Right renal pelvis (tissue), 4 donors: ENCODE measurements at places on chromosomes 1 and 21.

DNA sequence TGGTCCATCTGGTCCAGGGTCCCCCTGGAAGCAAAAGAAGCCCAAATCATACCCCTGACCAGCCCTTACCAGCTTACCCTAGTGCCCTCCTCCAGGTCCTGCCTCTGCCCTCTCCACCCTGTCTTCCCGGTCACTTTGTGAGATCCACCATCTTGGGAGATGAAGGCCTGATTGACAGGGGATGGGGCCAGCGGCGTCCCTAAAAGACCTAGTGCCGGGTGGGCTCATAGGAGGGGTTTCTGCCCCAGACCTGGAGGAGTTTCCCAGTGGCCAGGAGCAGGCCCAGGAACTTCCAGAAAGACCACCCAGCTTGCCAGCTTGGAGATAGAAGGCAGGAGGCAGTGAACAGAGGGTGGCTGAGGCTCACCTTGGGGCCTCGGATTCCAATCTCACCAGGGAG lies 5.4 kb downstream of the COL9A2 start:
- no peak for DNase-seq

DNA sequence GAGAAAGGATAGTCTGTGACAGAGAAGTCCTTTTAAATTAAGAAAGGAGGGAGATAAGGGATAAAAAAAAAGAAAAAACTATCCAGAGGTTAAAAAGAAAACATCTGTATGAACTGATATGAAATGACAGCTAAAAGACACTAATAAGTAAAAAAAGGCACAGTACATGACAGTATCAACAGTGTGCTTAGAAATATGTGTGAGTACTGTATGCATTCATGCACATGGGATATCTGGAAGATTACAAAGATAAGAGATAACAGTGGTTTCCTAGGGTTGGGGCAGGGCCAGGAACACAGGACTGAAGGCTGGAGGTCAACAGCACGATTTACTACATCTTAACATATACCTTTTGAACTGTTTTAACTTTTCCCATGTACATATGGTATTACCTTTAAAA lies 13.3 kb downstream of the PTP4A2 start:
- no peak for DNase-seq

DNA sequence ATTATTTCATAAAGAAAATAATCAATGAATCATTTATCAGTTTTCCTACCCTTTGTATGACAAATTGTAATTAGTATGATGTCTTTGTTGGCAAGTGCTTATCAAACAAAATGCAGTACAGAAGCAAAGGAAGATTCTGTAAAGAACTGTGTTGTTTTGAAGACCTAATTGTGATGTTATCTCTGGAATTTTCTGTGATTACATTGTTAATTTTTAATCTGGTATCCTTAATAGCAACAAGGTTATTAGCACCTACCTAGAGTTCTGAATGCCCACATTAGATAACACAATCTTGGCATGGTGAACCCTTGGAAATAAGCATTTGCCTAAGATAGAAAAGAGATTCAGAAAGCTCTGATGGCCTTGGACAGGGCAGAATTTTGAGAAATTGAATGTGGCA lies 274.1 kb upstream of the ST6GALNAC5 start:
- DNase-seq, result no peak

GRCh38 chr1:111099289-111099688 lies 40.6 kb downstream of the DRAM2 start:
- DNase-seq, result no peak

GRCh38 chr1:231694075-231694431 lies 67.5 kb downstream of the DISC1 start:
- DNase-seq, result no peak

DNA sequence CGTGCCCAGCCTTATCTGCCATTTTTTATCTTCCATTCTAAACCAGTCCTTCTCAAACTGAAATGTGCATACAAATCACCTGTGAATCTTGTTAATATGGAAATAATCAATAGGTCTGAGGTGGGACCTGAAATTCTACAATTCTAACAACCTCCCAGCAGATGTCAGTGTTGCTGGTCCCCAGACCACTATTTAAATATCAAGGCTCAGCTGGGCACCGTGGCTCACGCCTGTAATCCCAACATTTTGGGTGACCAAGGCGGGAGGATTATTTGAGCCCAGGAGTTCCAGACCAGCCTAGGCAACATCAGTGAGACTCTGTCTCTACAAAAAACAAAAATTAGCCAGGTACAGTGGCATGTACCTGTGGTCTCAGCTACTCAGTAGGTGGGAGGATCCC lies 4.1 kb downstream of the UQCRHL start:
- DNase-seq, result no peak

- no peak for DNase-seq
Observed at GRCh38 chr1:169392406-169392805, 24.4 kb downstream of the BLZF1 start.

DNA sequence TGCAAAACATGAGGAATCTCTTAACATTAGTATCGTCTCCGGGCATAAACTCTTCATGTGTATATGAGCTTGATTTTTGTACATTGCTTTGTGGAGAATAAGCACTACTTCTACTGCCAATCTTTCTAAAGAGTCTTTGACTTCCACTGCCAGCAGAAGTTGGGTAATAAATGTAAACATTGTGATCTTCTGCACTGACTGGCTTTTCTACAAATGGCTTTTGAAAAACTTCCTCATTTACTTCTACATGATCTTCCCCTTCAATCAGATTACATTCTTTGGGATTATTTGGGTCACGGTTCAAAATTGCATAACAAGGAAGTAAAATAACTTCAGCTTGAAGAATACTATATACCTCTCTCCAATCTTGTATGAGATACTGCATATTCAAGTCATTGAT lies 30.4 kb upstream of the SLC44A5 start:
- DNase-seq, result no peak

- no peak for DNase-seq
Observed at GRCh38 chr1:243598433-243598832, 251.6 kb downstream of the AKT3 start.

GRCh38 chr1:20587661-20588053 lies 1.2 kb upstream of the CDA start:
- no peak for DNase-seq

DNA sequence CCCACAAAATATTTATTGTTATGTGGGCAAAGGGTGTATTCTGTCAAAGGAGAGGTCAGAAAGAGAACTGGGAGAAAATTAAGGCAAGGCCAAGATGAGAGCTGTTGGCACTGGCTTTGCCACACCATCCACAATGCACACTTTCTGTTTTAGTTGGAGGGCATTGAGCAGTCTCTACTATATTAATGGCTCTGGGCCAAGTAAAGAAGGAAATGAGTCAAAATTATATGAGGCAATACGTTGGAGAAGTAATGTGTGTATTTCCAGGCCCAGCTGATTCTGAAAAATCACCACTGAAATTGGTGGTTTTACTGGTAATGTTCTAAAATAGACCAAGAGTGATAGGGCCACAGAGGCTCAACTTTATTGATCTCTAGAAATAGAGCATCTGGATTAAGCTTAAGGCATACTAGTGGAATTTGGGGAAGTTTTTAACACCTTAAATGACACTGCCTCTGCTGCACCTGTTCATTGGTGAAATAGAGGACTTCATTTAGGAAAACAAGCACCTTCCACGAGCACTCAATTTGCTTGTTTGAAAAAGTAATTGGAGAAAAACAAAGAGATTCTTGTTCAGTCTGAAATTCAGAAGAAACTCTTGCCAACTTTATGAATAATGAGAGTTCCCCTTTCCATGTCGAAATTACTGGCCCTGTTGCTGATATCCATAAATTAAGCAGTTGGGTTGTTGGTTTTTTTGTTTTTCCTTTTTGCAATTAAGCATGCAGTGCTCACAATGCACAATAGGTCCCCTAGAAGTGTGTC lies 424.9 kb downstream of the ADGRL2 start:
- DNase-seq, result no peak

GRCh38 chr1:173062150-173062938 lies 11.6 kb upstream of the TNFSF18 start:
- no peak for DNase-seq

- no peak for DNase-seq
Observed at GRCh38 chr21:31235671-31236450, 108.2 kb downstream of the TIAM1 start.

- no peak for DNase-seq
Observed at GRCh38 chr1:209673631-209674417, 1.4 kb upstream of the G0S2 start.

- no peak for DNase-seq
Observed at GRCh38 chr1:21105807-21106206, 70.9 kb downstream of the EIF4G3 start.

GRCh38 chr1:84089465-84089864 lies 54.6 kb upstream of the PRKACB start:
- no peak for DNase-seq

DNA sequence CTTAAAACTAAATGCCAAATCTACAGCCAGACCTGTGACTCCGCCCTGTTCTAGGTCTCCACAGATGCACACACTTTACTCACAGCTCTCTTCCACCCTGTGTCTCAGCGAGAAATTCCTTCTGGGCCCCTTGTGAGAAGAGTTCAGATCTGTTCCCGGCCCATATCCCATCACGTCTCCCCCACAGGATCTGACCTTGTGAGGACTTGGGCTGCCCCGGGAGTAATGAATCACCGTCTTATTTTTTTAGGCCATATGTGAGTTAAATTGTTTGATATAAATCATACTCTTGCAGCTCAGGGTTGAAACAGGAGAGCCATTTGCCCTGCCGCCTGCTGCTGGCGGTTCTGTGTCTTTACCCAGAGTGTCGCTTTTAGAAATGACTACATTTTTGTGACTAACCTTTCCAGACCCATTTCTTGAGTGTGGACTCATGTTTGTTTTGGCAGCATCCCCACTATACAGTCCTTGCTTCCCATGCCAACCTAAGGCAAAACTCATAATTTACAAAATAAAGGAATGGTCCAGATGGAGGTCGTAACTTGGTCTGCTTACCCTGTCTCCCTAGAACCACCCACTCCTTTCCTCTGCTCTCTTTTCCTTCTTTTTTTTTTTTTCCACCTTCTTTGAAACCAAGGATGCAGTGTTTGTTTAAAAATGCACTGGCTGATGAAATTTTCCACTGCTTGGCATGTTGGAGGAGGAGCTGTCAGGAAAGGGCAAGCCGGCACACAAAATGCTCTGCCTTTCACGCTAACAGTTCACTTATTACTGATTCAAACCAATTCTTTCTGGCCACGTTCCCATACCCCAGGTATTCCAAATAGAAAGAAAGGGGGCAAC lies 98.0 kb upstream of the C1orf105 start:
- no peak for DNase-seq

GRCh38 chr1:150554086-150554452 lies 4.9 kb downstream of the ADAMTSL4 start:
- DNase-seq, result no peak

- DNase-seq, result peak; percentile 26
Observed at GRCh38 chr1:100353071-100353801, 930 bp downstream of the CDC14A start.

- no peak for DNase-seq
Observed at GRCh38 chr1:231940701-231941100, 314.1 kb downstream of the DISC1 start.

DNA sequence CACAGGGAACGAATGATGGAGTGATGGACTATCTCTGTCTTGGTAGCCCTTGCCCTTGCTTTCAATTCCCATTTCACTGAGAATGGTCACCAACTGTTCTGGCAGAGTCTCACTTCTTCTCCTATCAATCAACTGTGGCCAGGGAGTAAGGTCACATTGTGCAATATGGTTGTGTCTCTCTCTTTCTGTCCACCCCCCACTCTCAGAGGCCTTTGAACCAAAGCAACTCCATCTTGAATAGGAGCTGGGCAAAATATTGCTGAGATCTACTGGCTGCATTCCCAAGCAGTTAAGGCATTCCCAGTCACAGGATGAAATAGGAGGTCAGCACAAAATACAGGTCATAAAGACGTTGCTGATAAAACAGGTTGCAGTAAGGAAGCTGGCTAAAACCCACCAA lies 36.7 kb downstream of the NTMT2 start:
- DNase-seq, result no peak

GRCh38 chr1:155128755-155129473 lies 1.2 kb downstream of the EFNA1 start:
- no peak for DNase-seq
